ENCODE measurements at places on chromosomes 6 and 20.

- DNase-seq, result no peak
These were observed 490.9 kb upstream of the SOX4 start for GRCh38 chr6:21102624-21103023.

DNA sequence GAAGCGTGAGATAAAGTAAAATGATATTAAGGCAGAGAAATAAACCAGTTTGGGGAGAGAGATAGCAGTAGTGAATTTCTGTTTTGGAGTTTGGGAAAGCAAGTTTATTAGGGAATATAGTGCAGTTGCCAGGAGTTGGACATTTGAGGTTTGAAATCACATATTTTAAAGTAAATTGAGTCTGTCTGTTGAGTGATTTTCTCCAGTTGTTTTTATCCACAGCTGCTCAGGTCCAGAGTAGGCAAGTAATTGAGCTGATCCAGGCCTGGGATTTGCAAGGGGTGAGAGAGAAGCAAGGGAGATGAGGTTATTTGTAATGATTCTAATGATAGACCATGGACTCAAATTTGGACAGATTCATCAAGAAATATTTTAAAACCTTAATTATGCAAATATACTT, 481.9 kb downstream of the UTRN start:
- no peak for DNase-seq

DNA sequence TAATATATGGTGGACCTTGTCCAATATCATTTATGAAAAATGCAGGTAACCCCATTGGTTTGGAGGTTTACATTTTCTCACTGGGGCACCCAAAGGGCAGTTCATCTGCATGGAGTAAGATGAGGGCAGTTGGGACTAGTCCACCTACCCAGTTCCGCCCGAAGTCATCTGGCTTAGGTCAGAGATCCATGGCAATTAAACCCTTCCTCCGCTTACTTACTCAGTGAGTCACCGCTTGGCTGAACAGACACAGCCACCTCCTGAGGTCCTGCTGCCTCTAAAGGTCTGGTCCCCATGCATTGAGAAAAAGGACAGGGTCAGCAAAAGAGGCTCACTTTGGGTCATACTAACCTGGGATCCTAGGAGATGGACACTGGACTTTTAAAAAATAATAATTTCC, 102.9 kb upstream of the PRL start:
- DNase-seq, result no peak

DNA sequence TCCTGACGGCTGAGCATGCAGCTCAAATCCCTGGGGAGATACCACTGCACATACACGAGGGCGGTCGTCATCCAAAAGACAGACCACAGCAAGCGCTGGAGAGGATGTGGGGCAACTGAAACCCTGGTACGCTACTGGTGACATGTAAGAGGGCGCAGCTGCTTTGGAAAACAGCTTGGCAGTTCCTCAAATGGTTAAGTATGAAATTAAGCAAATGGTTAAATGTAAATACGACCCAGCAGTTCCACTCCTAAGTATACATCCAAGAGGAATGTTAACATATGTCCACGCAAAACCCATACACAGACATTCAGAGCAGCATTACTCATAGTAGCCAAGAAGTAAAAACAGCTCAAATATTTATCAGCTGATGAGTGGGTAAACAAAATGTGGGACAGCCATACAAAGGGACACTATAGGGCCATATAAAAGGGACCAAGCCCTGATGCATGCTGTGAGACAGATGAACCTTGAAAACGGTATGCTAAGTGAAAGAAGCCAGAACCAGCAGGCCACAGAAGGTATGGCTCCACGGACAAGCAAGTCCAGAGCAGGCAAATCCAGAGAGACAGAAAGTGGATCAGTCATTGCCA, 38.5 kb downstream of the RIPOR3 start:
- DNase-seq, result no peak

- DNase-seq, result no peak
These were observed 42.6 kb upstream of the KHDRBS2 start for GRCh38 chr6:62328607-62329006.

- DNase-seq, result no peak
These were observed 16.3 kb downstream of the ROS1 start for GRCh38 chr6:117409420-117409819.

GRCh38 chr20:24708411-24709295, 239.2 kb downstream of the SYNDIG1 start:
- no peak for DNase-seq

- DNase-seq, result no peak
These were observed 162.0 kb downstream of the PREX1 start for GRCh38 chr20:48665785-48666184.

DNA sequence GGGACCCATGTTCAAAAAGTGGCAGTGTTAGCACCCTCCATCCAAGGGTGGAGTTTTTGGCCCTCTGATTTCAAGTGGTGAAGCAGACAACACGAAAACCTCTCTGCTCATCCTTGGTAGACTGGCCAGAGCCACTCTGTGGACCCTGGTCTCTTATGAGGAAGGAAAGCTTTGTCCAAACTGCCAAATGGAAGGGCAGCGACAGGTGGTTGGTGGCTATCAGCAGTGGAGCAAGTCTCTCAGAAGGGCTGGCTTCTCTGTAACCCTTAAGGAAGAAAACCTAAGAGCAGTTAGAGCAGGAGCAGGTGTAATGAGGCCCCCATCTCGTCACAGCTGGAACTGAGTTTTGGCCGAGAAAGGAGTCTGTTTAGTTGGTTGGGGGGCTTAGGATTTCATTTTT, 155.8 kb downstream of the SLC16A10 start:
- no peak for DNase-seq

GRCh38 chr6:158662954-158663624, 13.2 kb downstream of the SYTL3 start:
- DNase-seq, result no peak

DNA sequence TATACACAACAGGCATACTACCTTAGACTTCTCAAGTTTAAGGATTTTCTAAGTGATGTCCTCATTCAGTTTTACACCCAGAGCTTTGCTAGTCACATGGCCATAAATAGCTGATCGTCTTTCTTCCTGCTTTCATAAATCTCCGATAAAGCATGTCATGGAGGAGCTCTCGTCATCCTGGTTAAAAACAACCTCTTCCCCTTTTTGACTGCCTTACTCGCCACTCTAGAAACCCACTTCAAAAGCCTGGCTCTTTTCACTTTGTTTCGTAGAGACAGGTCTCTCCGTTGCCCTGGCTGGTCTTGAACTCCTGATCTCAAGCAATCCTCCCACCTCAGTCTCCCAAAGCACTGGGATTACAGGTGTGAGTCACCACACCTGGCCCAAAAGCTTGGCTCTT, 67.0 kb upstream of the SMIM29 start:
- no peak for DNase-seq

DNA sequence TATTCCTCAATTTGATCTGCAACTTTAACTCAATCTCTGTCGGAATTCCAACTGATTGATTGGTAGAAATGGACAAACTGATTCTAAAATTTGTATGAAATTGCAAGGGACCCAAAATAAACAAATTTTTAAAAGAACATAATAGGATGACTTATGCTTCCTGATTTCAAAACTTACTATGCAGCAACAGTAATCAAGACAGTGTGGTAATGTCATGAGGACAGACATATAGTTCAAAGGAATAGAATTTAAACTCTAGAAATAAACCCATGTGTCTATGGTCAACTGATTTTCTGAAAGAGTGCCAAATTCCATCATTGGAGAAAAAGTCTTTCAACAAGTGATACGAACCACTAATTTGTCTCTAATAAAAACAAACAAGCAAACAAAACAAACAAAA, 1320.1 kb upstream of the GJE1 start:
- DNase-seq, result no peak

All from nucleus accumbens (tissue), 56 donors.